ENCODE measurements at places on chromosomes 5 and 9. TPM values are rescaled to one million over a fixed set of nuclear protein-coding genes. Genes with fewer than 3 reads are reported as not detected.

PCDHGB5 gene
- total RNA-seq: 1.6 TPM

C8G gene
- total RNA-seq: not detected

SLIT3 gene
- 119 TPM for total RNA-seq

- H3K27me3 ChIP-seq: no peaks in the 10 kb centered on the region
- H3K36me3 ChIP-seq: peaks cover 29% of the 10 kb centered on the region
- peak overlapping the region; percentile 8 for H3K27ac ChIP-seq
- no peak for DNase-seq
- peaks cover 33% of the 10 kb centered on the region for H3K4me1 ChIP-seq
These were observed 3.9 kb downstream of the SETX start for GRCh38 chr9:132350861-132351315.

GRCh38 chr5:115260248-115260647 lies 2.4 kb downstream of the PGGT1B start:
- H3K27me3 ChIP-seq: no peaks in the 10 kb centered on the region
- peaks cover 58% of the 10 kb centered on the region for H3K4me1 ChIP-seq
- no peak overlapping the region for H3K4me3 ChIP-seq

GRCh38 chr5:149030392-149030791 lies 32.5 kb downstream of the SH3TC2 start:
- H3K27me3 ChIP-seq: no peaks in the 10 kb centered on the region
- DNase-seq: no peak
- no peak overlapping the region for H3K27ac ChIP-seq
- H3K4me3 ChIP-seq: no peak overlapping the region
- peaks cover 7% of the 10 kb centered on the region for H3K4me1 ChIP-seq
- peaks cover 3% of the 10 kb centered on the region for H3K36me3 ChIP-seq

DNA sequence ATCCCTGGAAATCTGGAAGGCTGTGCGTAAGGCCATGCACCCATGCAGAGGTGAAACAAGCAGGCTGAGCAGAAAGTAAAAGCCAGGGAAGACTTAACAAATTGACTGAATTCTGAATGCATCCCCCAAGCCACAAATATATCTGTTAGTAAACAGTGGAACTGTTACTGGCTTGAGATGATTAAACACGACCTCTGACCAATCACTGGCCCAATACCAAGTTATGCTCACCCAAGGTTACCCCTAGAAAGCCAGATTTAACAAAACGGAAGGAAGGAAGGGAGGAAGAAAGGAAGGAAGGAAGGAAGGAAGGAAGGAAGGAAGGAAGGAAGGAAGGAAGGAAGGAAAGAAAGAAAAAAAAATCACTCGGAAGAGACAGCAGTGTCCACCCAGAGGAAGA lies 215.8 kb upstream of the CCNG1 start:
- H3K27ac ChIP-seq: no peak overlapping the region
- H3K4me1 ChIP-seq: no peaks in the 10 kb centered on the region
- peaks cover 5% of the 10 kb centered on the region for H3K27me3 ChIP-seq
- H3K36me3 ChIP-seq: no peaks in the 10 kb centered on the region
- H3K4me3 ChIP-seq: no peak overlapping the region
- DNase-seq: no peak
